ENCODE measurements at places on chromosomes 16 and 17.

GRCh38 chr17:44916781-44917241 is 1.5 kb upstream of the GFAP start:
- DNase-seq: no peak

DNA sequence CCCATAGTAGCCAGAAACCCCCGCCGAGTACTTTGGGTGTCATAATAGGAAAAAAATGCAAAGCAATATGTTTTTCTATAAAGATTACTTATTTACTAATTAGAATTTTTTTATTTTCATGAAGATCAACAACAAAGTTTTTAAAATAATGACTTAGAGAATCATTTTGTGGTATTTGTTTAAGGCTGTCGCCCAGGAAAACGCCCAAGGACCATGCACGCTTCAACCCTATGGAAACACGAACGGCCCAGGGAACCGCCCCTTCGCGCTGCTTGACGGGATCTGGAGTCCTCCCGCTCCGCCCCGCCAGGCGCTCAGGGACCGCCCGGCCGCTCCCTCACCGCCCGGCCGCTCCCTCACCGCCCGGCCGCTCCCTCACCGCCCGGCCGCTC is 408 bp upstream of the KPNA2 start:
- DNase-seq: no peak

DNA sequence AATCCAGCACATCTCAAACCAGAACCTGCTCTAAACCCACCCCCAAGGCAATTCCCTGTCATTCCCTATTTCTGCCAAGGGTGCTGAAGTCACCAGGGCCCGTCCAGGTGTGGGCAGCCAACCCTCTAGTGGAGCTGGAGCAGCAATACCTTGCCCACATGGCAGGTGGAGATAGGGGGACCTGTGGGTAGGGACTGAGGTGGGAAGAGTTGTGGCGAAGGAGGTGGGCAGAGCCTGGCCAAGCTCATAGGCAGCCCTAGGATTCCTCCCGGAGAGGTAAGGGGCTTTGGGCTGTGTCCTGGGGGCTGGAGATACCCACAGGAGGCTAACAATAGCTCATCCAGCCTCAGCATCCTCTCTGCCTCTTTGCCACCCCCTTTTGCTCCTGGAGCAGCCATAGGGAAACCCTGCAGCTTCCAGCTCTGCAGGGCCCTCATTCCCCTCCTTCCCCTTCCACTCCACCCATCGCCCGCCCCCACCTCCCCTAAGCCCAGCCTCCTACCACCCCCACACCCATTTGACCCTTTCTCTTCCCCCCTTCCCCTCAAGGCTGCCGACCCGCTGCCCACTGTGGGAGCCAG is 30.4 kb upstream of the CRHR1 start:
- no peak for DNase-seq

GRCh38 chr17:50035421-50035879 is 20.5 kb upstream of the ITGA3 start:
- DNase-seq: no peak

All from AG09319 (cell line).